Thyroid gland (tissue), 4 donors: ENCODE measurements at places on chromosomes 6 and 20. TPM values are rescaled to one million over a fixed set of nuclear protein-coding genes. Genes with fewer than 3 reads are reported as not detected.
A peak's percentile ranks its signal among the peaks of the same experiment; 100 is the strongest.

Gene KIAA1755
- 1.0 TPM for total RNA-seq

DNA sequence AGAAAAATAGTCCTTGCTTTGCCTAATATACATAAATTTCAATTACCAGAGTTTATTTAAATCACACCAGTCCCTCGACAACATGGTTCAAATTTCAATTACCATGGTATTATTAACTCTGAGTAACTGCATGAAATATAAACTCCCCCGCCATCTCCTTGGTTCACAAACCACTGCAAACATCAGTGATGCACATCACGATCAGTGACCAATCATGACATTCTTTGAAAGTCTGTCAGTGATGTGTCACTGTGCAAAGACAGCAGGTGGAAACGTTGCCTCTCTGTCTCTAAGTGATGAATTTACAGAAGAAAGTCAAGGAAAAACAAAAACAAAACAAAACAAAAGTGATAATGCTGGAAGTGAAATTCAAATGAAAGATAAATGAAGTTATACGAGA is 86.7 kb downstream of the TASP1 start:
- H3K36me3 ChIP-seq: no peaks in the 10 kb centered on the region
- no peaks in the 10 kb centered on the region for H3K4me1 ChIP-seq
- no peak for DNase-seq
- H3K27me3 ChIP-seq: no peaks in the 10 kb centered on the region
- no peak overlapping the region for H3K4me3 ChIP-seq

DNA sequence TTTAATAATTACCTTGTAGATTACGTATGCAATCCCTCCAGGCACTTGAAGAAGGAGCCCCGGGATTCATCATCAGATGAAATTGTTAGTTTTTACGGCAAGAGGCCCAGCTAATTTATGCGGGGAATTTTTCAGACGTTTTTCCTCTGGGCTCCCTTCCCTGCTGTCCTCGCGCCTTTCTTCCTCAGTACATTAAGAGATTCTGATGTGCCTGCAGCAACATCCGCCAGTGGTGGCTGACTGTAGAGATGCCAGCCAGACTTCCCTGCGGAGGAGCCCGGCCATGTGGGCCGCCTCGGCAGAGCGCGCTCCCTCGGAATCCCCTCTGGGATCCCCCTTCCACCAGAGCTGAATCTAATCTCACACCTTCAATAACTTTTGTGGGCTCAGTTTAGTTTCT is 46.4 kb upstream of the POU3F2 start:
- H3K4me3 ChIP-seq: no peak overlapping the region
- no peak for DNase-seq
- no peaks in the 10 kb centered on the region for H3K27me3 ChIP-seq
- no peak overlapping the region for H3K27ac ChIP-seq
- no peaks in the 10 kb centered on the region for H3K36me3 ChIP-seq

DNA sequence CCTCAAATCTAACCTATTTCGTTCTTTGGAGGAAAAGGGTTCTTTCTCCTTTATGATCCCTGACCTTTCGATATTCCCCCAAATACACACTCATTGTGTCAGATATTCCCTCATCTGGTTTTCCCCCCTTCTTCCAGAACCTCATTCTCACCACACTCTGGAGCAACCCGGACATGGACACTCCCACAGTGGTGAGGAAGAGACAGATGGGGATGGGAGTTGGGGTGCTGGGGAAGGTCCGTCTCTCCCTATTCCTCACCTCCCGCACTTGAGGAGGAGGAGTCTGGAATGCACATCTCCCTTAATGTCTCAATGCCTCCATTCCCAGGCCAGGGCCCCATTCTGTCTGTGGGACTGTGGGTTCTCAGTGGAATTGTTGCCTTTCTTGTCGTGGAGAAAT is 1.3 kb downstream of the SLC39A7 start:
- H3K4me3 ChIP-seq: peak overlapping the region; percentile 79
- peaks cover 38% of the 10 kb centered on the region for H3K4me1 ChIP-seq
- H3K27me3 ChIP-seq: no peaks in the 10 kb centered on the region
- no peak overlapping the region for H3K27ac ChIP-seq

GRCh38 chr20:6347916-6348315 is 225.1 kb upstream of the FERMT1 start:
- no peaks in the 10 kb centered on the region for H3K4me1 ChIP-seq
- no peaks in the 10 kb centered on the region for H3K36me3 ChIP-seq
- no peaks in the 10 kb centered on the region for H3K27me3 ChIP-seq
- H3K4me3 ChIP-seq: no peak overlapping the region
